AG20443 (cell line): ENCODE measurements at places on chromosomes 12 and 14.

GRCh38 chr12:5197131-5197530 is 153.5 kb downstream of the KCNA5 start:
- peak; percentile 20 for DNase-seq

DNA sequence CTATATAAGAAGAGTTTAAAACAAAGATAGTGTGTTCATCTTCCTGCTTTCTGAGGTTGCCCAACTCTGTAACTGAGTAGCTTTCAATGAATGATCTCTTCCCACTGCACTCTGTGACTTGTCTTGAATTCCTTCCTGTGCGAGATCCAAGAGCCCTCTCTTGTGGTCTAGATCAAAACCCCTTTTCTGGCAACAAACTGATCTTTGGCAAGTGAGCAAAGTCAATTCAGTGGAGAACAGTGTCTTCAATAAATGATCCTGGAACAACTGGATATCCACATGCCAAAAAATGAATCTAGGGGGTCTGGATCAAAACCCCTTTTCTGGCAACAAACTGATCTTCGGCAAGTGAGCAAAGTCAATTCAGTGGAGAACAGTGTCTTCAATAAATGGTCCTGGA is 8.5 kb downstream of the CFAP54 start:
- no peak for DNase-seq

- no peak for DNase-seq
Measured at GRCh38 chr12:56769868-56770267, 6.7 kb downstream of the HSD17B6 start.

- DNase-seq, result no peak
Measured at GRCh38 chr12:6029401-6029800, 84.3 kb upstream of the ANO2 start.

DNA sequence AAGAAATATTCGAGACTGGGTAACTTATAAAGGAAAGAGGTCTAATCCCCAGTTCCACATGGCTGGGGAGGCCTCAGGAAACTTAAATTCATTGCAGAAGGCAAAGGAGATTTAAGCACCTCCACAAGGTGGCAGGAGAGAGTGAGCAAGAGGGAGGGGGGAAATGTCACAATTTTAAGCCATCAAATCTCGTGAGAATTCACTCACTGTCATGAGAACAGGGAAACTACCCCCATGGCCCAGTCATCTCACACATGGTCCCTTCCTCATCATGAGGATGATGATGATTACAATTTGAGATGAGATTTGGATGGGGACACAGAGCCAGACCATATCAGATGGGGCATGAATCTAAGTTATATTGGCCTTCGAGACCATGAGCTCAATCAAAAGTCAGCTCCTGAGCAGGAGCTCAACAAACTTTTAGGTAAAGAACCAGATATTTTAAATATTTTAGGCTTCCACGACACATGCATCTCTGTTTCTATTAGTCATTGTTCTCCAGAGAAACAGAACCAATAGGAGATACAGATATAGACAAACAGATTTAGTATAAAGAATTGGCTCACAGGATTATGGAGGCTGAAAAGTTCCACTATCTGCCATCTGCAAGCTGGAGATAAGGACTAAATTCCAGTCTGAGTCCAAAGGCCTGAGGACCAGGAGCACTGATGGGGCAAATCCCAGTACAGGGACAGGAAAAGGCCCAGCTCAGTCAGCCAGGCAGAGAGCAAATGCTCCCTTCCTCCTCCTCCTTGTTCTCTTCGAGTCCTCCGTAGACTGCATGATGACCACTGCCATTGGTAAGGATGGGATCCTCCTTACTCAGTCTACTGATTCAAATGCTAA is 24.9 kb downstream of the DGLUCY start:
- DNase-seq, result no peak

- no peak for DNase-seq
Measured at GRCh38 chr12:92051441-92051840, 94.2 kb downstream of the BTG1 start.

- DNase-seq, result no peak
Measured at GRCh38 chr12:99192489-99192888, 455.1 kb upstream of the GARIN6 start.

GRCh38 chr12:13119826-13120225 is 16.4 kb upstream of the GSG1 start:
- DNase-seq, result no peak

- DNase-seq, result no peak
Measured at GRCh38 chr12:9951026-9951675, 19.0 kb upstream of the CLEC2A start.

DNA sequence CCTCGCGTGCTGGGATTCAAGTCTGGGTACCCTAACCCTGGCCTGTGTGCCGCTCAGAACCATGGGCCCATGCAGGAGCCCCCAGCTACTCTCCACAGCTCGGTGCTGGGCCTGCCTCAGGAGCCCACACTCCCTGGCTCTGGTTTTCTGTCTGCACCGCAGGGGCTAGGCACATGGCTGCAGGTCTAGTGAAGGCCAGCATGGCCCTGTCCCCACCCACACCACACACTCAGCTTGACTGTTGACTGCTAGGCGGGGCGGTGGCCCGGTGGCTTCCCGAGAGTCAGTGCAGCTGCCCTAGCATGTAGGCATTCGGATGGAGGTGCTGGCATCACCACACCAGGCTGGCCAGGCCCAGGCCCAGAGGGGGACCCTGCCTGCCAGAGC is 7.9 kb downstream of the INF2 start:
- no peak for DNase-seq

DNA sequence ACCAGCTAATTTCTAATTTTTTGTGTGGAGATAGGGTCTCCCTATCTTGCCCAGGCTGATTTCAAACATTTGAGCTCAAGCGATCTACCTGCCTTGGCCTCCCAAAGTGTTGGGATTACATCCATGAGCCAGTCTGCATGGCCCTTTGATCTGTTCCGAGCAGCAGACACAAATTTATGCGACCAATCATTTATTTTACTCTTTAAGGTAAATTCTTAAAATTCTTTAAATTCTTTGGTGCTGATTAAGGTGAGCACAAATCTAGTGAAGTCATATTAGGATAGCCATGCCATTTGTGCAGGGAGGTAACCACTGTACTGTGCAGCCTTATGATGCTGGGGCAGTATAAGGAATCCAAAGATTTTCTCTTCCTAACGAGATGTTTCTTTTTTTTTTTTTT is 135.7 kb downstream of the SRGAP1 start:
- DNase-seq, result no peak

GRCh38 chr12:28025821-28026505 is 53.4 kb upstream of the PTHLH start:
- no peak for DNase-seq
